Left cardiac atrium (tissue), 4 donors: ENCODE measurements at places on chromosomes 2 and 18. TPM values are rescaled to one million over a fixed set of nuclear protein-coding genes. Genes with fewer than 3 reads are reported as not detected.
A peak's percentile ranks its signal among the peaks of the same experiment; 100 is the strongest.

DNA sequence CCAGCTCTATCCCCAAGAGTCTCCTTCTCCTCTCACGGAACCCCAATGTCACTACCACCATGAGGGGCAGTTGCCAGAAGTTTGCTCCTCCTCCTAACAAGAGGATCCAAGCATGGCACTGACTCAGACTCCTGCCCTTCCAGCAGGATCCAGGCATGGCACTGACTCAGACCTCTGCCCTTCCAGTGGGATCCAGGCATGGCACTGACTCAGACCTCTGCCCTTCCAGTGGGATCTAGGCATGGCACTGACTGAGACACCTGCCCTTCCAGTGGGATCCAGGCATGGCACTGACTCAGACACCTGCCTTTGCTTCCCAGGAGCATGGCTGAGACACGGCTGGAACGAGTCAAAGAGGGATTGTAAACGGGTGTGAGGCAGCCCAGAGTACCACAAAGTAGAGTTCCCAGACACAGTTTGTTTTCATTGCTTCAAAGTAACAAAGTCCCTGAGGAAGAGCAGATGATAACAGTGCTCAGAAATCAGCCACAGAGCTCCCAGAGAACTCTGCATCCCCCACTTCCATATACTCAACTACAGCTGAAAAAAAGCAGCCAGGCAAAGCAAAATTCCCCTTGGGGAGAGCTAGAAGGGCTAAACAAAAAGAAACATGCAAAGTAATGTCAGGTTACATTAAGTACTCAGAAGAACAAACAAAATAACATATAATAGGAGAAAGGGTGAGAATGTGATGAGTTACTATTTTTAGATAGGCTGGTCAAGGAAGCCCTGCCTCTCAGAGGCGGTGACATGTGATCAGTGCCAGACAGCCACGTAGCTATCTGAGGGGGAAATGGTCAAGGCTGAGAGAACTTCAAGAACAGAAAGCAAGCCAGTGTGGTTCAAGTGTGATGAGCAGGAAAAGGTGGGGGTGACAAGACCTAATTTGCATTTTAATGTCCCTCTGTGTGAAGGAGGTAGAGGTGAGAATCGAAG lies 3.0 kb downstream of the BUB1 start:
- peak; percentile 36 for DNase-seq

The IL1RN gene
- total RNA-seq: 0.60 TPM

DNA sequence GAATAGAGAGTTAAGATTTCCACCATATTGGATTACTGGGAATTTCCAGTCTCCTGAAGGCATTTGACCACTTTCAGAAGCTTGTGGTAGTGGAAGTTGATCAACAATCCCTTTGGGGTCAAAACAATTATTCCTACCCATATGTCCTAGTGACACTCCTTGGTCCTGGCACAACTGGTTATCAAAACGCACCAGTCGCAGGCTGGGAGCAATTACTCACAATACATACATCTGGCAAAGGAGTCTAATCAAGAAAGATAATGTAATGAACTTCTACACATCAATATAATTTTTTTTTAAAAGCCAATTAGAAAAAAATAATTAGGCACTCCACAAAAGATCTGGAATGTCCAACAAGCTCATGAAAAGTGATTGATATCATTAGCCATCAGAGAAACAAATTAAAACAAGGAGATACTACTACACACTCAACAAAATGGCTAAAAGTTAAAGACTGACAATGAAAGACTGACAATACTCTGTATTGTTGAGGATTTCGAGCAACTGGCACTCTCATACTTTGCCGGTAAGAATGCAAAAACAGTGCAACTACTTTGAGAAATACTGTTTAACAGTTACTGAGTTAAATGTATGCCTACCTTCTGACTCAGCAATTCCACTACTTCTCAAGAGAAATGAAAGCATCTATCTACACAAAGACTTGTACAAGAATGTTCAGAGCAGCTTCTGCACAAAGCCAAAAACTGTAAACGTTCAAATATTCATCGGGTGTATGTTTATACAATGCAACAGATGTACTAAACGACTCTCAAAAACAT lies 2.0 kb downstream of the INO80C start:
- no peak for DNase-seq

DNA sequence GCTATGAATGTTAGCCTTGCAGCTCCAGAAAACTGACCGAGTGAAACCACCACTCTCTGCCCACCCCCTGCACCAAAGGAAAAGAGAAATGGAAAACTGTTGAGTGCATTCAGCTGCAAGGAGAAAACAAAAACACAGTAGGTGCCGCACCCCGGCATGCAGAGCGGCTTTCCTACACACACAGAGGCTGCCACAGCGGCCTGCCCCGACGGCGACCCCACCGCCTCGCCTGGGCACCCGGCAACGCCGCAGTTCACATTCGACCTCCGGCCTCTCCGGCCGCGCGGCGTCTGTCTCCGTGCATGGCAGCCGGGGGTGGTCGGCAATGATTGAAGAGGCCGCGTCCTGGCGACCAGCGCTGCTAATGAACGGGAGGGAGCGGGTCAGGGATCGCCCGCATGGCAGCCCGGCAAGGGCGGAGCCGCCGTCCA lies 417.1 kb upstream of the SALL3 start:
- DNase-seq: no peak

The CPLX4 gene
- not detected for total RNA-seq

The KLF7 gene
- 31.8 TPM for total RNA-seq
